ENCODE measurements at places on chromosomes 2 and 18.

GRCh38 chr2:209974576-209974975 is 27.9 kb upstream of the RPE start:
- no peak for DNase-seq

GRCh38 chr2:239209783-239210182 is 191.0 kb downstream of the HDAC4 start:
- DNase-seq, result no peak

- DNase-seq, result no peak
These were observed 113.7 kb upstream of the MAP4K3 start for GRCh38 chr2:39550701-39551285.

- peak; percentile 42 for DNase-seq
These were observed 17.4 kb downstream of the LDLRAD4 start for GRCh38 chr18:13235981-13236380.

GRCh38 chr2:237209885-237210284 is 124.2 kb downstream of the COPS8 start:
- no peak for DNase-seq

DNA sequence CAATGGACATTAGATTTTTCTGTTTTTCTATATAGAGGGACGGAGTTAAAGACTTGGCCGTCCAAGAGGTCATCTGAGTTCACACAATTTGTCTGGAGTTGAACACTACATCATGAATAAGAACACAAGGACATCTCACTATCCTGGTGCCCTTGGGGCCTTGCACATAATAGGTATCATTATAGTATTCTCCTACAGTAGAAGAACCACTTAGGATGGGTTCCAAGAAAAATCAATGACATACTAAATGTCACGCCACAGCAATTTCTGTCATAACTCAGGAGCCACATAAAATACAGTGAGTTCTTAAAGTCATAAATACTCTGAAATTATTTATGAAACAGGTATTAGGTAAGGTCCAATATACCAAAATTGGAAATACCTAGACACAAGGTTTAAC is 154.4 kb downstream of the NCKAP5 start:
- no peak for DNase-seq

DNA sequence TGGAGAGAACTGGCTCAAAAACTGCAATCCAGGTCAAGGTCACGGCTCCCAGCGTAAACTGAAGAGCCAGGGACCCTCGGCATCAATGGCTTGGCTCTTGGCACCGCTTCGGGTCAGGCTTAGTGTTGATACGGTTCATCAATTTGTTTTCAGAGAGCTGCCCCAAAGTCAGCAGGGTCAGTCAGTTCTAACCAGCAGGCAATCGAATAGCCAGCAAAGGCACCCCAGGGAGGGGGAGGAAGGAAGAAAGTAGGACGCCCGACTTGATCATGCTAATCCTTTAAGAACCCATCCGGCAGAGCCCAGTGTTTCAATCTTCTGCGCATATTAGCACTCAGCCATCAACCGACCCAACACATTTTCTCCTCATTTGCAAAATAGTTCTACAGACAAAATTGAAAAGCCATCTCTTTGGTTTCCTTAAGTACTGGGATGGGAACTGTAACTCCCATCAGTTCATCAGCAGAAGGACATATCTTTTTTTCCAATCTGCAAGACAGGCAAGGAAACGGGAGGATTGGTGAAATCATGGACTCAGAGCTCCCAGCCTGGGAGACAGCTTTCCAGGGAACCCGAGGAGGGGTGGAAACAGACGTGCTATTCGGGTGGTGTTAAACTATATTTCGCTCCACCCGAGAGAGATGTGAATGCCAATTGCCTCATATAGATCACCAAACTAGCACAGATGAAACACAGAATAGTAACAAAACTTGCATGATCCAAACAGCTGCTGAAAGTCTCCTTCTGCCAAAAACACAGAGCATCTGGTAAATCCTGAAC is 40.7 kb upstream of the CABLES1 start:
- no peak for DNase-seq

DNA sequence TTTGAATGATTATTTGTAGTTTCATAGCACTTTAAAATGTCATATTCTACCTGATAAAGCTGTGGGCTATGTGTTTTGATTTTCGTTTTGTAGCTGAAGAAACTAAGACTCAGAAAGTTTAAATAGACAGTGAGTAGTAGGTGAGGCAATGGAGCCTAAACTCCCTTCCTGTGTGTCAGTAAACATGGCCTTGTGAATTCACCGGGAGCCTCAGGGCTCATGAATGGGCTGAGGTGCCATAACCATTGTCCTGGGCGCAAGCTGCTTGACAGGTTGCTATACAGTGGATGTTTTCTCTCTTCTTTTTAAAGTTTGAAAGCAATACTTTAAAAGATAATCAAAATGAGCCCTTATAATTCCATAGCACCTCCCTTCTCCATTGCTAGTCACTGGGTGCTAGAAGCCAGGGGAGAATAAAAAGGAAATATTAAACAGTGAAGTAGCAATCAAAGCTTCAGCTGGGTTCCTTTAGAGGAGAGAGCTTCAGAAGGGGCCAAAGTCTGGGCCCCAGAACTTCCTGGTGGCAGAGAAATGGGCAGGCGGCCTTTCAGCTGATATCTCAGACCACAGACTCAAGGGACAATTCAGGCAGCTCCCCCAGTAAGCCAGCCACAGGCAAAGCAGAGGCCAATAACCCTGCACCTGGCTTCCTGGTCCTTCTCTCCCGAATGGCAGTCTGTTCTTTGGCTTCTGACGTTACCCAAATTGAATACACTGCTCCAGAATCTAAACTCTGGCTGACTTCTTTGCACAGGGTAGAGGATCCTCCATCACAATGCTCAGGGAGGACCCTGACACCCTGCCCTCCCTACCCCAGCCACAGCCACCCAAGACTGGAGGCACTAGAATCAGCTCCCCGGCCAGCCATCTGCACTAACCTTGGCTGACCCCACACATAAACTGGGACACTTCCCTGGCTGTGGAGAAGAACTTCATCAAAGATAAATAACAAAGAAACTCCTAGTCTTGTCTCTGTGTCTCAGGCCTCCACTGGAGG is 51.8 kb upstream of the NPAS2 start:
- DNase-seq, result no peak

DNA sequence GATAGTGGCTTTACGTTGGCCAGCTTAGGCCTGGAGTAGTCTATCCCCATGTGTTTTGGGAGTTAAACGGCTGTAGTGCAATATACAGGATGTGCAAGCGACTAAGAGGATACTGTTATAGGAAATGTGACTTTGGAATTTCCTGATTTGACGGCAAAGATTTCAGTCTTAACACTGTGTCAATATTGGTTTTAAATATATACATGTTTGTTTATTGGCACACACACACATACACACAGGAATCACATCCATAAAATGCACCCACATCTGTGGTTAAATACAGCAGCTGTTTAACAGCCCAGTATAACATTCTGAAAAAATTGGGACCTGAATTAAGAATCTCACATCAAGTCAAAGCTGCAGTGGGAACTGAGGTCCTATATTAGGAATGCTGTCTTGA is 347.1 kb downstream of the TXNL1 start:
- no peak for DNase-seq

DNA sequence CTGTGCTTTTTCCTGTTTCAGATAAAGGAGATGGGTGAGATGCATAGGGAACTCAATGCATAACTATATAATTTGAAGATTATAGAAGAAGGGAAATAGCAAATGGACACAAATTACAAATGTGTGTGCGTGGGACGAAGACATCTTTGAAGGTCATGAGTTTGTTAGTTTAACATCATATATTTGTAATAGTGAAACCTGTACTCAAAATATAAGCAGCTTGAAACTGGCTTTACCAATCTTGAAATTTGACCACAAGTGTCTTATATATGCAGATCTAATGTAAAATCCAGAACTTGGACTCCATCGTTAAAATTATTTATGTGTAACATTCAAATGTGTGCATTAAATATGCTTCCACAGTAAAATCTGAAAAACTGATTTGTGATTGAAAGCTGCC is 16.4 kb upstream of the MSH2 start:
- no peak for DNase-seq

- no peak for DNase-seq
These were observed 483.2 kb upstream of the GYPC start for GRCh38 chr2:126172631-126173184.

GRCh38 chr2:196131384-196131937 is 39.9 kb downstream of the STK17B start:
- no peak for DNase-seq

GRCh38 chr2:64952511-64953482 is 36.4 kb upstream of the SLC1A4 start:
- no peak for DNase-seq

DNA sequence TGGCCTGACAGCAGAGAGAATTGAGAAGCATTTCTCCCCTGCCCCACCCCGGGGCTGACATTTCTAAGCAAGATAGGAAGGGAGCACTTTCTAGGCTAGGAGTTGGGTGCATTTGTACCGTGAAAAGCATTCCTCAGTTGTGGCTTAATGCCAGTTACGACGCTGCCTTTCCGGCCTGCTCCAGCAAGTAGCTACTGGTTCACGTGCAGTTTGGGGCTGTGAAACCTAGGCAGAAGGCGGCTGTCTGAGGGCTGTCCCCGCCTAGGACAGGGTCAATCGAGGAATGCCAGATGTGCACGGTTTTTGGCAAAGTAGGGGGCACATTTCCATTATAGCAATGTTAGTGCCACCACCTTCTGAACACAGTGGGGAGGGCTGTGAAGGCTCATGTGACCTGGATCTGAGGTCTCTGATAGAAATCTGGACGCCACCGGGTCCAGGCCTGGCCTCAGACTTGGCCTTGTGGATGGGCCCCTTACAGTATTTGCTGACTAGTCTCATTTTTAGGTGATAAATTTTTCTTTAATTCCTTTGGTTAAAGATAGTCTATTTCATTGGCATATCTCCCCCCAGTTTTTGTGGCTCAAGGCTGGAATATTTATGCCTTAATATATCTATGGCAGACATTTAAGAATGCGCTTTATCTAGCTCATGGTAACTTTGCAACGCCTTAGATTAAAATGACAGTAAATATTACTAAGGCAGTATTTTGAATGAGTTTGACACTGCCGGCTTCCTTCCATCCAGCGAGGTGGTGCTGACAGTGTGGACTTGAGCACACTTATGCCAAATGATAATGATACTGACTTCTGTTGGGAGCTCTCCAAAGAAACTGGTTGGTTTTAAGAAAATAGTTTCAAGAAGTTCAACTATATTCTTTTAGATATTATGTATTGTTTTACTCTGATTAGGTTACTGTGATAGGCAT is 78.7 kb downstream of the LPIN1 start:
- no peak for DNase-seq

- DNase-seq, result no peak
These were observed 77.5 kb downstream of the CIB4 start for GRCh38 chr2:26563686-26564085.

DNA sequence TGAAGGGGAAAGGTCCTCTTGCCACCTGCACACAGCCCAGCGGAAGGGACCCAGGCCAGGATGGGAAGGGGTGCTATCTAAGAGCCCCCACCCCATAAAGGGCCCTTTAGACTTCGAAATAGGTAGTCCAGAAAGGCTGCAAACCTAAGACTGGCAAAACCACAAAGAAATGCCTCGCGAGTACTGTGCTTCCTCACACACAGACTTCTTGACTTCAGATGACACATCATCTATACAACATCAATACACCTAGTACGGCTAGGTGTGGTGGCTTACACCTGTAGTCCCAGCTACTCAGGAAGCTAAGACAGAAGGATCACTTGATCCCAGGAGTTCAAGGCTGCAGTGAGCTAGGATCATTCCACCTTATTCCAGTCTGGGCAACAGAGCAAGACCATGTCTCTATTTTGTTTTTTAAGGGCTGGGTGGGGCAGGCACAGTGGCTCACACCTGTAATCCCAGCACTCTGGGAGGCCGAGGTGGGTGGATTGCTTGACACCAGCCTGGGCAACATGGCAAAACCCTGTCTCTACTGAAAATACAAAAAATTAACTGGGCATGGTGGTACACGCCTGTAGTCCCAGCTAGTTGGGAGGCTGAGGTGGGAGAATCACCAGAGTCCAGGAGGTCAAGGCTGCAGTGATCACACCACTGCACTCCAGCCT is 125.8 kb downstream of the CABLES1 start:
- no peak for DNase-seq

DNA sequence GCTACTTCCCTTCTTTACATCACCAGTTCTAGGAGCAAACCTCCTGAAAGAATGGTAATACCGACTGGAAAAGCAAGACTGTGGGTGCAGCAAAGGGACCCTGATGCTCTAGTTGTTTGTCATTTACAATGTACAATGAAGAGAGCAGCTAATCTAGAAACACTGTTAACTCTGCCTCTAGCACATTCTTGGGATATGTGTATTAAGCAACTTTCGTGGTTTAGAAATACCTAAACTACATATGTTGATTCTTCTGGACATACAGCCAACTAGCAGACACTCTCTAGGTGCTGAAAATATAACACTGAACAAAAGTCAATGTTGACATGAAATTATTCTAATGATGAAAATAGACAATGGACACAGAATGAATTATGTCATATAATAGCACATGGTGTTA is 440.3 kb upstream of the MC4R start:
- no peak for DNase-seq

DNA sequence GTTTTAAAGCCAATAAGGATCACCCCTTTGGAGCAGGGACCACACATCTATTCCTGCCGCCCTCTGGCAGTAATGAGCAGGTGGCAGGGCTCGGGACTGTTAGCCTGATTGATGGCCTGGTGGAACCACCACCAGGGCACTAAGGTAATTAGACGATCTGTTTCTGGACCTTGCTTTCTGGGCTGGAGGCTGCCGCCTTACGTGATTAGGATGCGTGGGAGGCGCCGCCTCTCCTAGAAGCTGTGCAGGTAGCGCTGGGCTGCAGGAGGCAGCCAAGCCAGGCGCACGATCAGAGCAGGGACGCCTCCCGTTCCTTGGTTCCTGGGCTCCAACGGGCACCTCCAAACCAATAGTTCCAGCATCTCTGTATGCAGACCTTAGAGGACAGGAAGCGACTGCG is 242.6 kb upstream of the RAB12 start:
- no peak for DNase-seq

DNA sequence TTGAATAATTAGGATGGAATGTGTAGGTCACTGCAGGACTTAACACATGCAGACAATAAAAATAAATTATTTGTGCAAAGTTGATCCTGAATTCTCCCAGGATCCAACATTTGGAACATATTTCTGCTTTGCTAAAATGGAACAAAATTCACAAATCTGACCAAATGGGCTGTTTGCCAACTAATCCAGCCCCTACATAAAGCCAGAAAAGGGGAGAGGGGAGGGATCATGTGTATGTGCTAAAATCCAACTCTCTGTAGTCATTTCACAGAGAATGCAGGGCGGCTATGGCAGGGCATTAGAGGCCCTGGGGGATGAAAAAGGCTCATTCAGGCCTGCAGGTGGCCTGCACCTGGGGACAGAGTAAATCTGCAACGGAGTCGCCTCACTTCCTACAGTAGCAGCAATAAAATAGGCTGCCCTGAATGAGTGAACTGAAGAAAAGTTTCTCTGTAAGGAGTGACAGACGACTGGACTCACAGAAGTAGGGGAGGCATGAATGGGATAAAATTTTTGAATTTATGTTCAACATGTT is 4.0 kb upstream of the ZFP36L2 start:
- no peak for DNase-seq
